ENCODE measurements at places on chromosomes 7 and 10.
A peak's percentile ranks its signal among the peaks of the same experiment; 100 is the strongest.

DNA sequence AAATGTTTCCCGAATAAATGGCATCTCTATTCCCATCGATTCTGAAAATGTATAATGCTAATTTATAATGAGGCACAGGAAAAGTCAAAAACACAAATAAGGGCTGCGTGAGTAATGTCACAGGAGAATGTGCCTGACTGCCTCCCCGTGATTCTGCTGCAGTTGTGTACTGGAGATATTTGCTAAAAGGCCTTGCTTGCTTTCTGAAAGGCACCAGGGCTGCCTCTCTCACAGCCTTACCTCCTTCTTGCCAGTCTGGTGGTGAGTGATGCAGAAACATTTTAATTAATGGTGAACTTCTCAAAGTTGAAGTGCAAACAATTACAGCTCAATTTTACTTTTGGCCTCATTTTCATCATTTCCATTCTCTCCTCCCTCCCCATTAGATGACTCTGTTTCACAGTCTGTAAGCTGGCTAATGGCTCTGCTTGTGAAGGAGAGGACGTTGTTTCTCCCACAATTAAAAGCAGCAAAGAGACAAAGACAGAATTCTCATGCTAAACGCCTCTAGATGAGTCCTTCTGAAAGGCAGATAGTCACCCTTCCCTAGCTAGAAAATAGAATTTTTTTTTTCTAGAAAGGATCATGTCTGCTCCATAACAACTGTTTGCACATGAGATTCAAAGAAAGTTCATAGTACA is 377.6 kb downstream of the MDFIC start:
- DNase-seq, result no peak

GRCh38 chr10:12130237-12130872 is 878 bp downstream of the SEC61A2 start:
- peak; percentile 24 for DNase-seq

- DNase-seq, result no peak
These were observed 31.6 kb downstream of the RBM33 start for GRCh38 chr7:155676052-155676451.

GRCh38 chr10:91115618-91116390 is 104.7 kb upstream of the PCGF5 start:
- DNase-seq, result no peak

DNA sequence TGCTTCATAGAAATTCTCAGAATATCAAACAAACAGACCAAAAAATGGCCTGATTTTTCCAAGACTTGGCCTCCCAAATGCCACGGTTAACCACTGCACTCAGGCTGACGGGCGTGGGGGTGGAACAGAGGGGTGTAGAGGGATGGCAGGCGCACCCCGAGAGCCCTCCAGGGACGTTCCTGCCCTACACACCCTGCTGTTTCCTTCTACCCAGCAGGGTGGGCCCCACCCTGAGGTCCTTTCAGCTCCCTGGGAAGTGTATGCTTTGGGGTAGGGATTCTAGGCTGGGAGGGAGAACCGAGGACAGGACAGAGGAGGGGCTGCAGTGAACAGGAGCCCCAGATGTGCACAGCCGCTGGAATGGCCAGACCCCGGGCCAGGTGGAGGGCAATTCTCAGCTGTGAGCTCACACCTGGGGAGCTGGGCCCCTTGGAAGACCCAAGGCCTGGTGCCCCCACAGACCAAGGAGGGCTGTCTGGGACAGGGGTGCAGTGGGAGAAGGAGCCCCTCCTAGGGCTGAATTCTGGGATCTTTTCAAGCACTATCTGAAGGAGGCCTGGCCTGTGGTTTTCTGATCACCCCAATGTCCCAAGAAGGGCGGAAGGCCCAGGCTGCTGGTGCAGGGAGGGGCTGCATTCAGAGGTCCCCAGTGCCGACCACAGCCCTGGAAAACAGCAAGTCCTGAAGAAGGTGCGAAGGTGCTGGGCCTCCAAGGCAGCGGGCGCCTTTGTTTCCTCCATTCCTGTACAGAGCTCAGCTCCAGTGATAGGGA is 32.9 kb upstream of the INPP5A start:
- DNase-seq, result no peak

- DNase-seq, result no peak
These were observed 153.7 kb downstream of the FANK1 start for GRCh38 chr10:126049759-126050700.

GRCh38 chr7:82244947-82245517 is 198.5 kb downstream of the CACNA2D1 start:
- DNase-seq, result no peak

GRCh38 chr7:69812756-69813155 is 214.5 kb downstream of the AUTS2 start:
- peak; percentile 54 for DNase-seq

- no peak for DNase-seq
These were observed 144.7 kb downstream of the PLCE1 start for GRCh38 chr10:94138391-94138790.
